ENCODE measurements at places on chromosomes 4 and X.

GRCh38 chr4:73432169-73433000 lies 3.6 kb upstream of the AFP start:
- no peak for DNase-seq

DNA sequence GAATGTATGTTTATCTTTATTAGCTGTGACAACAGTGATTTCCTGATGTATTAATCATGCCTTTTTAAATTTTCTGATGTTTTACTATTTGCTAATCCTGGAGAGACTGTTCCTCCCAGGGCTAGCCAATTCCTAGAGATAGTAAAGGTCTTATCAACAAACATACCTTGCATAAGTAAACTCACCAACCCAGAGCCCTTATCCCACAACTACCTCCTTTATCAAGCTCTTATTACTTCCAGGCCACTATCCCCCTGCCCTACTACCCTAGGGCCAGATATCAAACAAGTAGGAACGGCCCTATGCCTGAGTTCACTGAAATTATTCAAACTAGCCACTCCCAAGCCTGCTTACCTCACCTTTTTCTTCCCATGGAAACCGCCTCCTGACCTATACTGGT lies 58.2 kb upstream of the NPNT start:
- no peak for DNase-seq

- no peak for DNase-seq
Observed at GRCh38 chrX:123581586-123581985, 151.3 kb downstream of the THOC2 start.

GRCh38 chr4:36244257-36245082 lies at the start of gene ARAP2:
Gene ARAP2, minus strand, starts transcription at chr4:36244514. Its CDS starts 15,028 bp downstream, at chr4:36229486.
- peak; percentile 74 for DNase-seq

- no peak for DNase-seq
Observed at GRCh38 chrX:117854806-117855205, 261.8 kb downstream of the KLHL13 start.

GRCh38 chr4:179465131-179465797 lies 2023.0 kb upstream of the AGA start:
- no peak for DNase-seq

DNA sequence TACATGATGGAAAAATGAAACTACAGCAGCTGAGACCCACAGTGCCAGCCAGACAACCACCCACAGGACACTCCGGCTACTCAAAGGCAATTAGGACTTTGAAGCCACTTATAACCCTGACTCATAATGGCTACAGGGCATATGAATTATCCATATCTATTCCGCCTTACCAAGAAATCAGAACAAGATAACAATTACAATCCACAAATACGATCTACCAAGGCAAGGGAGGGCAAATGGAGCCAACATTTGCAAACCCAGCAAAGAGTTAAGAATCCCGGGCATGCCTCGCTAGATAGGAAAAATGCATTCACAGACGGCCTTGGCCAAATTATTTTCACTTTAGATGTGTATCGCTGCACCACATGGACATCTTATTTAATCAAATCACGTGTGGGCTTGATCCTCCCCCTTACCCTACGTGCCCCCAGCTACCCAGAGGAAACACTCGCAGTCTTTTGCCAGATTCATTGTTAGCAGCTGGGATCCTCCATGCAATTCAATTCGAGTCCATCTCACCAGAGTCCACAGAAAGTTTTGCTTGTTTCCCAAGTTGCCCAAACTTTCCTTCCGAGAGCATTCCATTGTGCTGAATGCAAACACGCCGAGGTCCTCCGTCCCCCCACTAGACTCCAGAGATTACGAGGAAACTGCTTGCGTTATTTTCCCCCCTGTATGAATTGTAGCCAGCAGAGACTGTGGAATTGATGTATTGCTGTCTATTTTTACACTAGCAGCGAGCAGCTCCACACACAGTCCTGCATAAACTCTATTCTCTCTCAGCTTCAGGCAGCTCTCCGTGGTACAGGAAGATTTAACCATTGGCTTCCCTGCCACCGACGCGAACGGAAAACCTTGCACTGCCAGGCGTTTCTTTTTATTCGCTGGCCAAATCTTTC lies 1.2 kb downstream of the PPARGC1A start:
- no peak for DNase-seq

- DNase-seq: no peak
Observed at GRCh38 chr4:53576676-53577372, 14.5 kb downstream of the LNX1 start.

- DNase-seq: no peak
Observed at GRCh38 chrX:39795605-39796004, 302.2 kb downstream of the BCOR start.

- DNase-seq: no peak
Observed at GRCh38 chrX:9164086-9164485, 130.2 kb upstream of the FAM9B start.

DNA sequence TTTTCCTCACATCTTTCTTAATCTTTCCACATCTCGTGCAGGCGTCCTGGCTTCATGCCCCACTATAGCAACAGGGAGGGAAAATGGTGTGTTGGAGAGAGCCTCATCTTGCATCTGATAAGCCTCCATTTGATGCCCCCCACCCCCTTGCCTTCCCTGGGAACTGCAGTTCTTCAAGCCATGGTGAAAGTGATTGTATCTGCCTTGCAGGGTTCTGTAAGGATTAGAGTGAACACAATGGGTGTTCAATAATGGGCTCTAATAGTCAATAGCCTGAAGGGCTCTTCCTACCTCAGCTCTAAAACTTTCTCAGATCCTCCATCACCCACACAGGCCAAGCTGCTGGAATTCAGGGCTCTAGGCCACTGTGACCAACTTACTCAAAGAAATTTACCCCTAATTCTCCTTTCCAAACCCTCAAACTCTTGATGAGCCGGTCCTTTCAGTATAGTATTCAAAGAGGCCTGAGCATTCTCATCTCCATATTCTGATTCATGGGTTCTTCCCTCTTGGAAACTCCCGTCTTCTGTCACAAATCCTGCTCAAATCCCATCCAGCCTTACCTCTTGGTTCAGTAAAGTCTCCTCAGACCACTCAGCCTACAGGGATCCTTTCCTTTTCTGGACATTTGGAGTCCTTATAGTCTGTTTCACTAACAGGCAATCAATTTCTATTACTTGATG lies 128.3 kb upstream of the TRIM2 start:
- DNase-seq: no peak

GRCh38 chrX:76434103-76434741 lies 6.7 kb downstream of the MAGEE1 start:
- DNase-seq: no peak

- peak; percentile 11 for DNase-seq
Observed at GRCh38 chr4:176792326-176793059, at the start of gene VEGFC. Gene VEGFC, minus strand, starts transcription at chr4:176792922. Its CDS starts 611 bp downstream, at chr4:176792311.

GRCh38 chrX:74814681-74815080 lies 110.6 kb downstream of the NEXMIF start:
- no peak for DNase-seq

DNA sequence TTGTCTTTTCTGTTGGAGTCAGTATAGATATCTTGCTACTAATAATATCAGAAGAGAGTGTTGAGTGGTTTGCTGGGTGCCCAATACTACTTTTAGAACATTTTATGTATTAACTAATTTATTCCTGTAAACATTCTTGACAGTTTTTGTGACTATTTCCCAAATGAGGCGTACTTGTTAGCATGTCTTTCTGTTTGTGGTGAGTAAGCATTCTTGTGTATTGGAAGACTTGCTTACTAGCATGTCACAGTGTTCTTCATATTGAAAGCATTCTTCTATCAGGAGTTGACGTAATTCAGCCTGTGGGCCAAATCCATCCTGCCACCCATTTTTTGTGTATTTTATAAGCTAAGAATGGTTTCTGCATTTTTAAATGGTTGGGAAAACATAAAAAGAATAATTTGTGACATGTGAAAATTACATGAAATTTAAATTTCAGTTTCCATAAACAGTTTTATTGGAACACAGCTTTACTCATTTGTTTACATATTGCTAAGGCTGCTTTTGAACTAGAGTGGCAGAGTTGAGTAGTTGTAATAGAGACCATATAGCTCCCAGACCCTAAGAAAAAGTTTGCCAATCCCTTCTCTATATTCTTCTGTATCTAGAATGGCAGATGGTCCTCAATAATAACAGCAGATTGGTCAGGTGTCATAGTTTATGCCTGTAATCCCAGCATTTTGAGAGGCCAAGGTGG lies 20.4 kb downstream of the REPS2 start:
- no peak for DNase-seq

DNA sequence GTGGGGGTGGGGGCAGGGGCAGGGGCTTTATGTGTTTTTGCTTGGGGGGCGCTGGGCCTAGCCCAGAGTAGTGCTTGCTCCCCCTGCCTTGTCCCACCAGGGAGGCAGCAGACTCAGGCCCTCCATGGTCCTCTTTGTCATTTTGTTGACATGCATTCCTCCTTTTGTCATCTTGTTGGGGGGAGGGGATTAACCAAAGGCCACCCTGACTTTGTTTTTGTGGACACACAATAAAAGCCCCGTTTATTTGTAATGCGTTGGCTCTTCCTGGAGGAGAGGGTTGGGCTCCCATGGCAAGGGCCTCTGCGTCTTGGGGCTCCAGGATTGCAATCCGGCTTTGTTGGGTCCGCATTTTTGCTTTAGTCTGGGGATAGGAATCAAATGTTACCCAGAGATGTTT lies 2.2 kb downstream of the EMD start:
- DNase-seq: no peak

GRCh38 chrX:45986081-45986480 lies 559.1 kb downstream of the ZNF674 start:
- no peak for DNase-seq

All from activated naive CD4-positive, alpha-beta T cell treated with anti-CD3 and anti-CD28 coated beads, Interleukin-2, amount 50 U/mL, for 16 hours (primary cell).